Stimulated activated CD8-positive, alpha-beta memory T cell treated with anti-CD3 and anti-CD28 coated beads, Interleukin-7, amount 100 ng/mL, for 48 hours (primary cell): ENCODE measurements at places on chromosomes 5 and 9.

DNA sequence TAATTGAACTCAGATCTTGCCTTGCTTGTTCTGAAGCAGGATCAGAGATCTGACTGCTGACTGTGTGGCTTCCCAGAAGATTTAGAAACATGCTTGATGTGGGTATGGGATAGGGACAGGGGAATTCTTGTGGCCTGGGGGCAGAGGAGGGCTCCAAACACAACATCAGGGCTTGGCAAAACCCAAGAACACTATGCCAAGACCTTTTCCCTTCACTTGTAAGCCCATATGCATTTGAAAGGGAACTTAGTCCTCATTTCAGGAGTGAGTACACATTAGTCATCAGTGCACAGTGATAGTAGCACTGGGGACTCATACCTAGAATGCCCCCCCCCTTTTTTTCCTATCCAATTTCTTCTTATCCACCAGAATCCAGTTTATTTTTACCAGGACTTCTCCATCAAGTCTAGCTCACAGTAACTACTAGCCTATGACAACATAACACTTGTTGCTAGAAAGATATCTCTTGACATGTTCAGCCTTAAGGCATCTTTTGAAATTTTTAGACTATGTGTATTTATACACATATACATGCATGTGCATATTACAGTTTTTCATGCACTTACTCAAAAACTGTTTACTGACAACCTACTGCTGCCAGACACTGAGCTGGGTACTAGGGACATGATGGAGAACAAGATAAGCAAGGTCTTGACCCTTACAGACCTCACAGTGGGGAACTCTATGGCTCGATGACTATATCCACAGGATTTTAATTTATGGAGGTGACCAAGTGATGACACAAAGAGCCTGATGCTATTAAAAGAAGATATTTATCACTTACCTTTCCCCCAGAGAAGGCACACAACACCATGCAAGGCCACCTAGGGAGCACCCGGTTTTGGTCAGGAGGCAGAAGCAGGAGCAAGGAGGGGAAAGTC lies 158.3 kb upstream of the MAP3K1 start:
- no peak for DNase-seq

DNA sequence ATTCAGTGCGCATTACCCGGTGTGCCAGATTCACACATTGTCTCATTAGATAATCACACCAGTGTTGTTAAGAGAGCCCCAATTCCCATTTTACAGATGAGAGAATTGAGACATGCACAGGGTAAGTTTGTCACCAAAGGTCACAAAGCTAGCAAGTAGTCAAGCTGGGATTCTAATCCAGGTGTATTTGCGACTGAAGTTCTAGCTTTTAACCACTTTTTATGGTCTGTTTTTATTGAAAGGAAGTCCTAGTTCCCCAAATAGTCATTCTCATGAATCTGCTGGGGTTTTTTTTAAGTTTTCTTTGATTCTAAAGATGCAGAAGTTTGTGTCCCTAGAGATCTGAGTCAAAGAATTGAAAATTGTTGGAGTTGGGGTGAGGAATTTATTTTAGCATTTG lies 136.5 kb downstream of the DPYSL3 start:
- no peak for DNase-seq

GRCh38 chr9:35689542-35690293 lies at the start of gene TPM2:
TSS of gene TPM2 (minus strand) at chr9:35689925. CDS start at chr9:35689817, 108 bp downstream.
- no peak for DNase-seq

DNA sequence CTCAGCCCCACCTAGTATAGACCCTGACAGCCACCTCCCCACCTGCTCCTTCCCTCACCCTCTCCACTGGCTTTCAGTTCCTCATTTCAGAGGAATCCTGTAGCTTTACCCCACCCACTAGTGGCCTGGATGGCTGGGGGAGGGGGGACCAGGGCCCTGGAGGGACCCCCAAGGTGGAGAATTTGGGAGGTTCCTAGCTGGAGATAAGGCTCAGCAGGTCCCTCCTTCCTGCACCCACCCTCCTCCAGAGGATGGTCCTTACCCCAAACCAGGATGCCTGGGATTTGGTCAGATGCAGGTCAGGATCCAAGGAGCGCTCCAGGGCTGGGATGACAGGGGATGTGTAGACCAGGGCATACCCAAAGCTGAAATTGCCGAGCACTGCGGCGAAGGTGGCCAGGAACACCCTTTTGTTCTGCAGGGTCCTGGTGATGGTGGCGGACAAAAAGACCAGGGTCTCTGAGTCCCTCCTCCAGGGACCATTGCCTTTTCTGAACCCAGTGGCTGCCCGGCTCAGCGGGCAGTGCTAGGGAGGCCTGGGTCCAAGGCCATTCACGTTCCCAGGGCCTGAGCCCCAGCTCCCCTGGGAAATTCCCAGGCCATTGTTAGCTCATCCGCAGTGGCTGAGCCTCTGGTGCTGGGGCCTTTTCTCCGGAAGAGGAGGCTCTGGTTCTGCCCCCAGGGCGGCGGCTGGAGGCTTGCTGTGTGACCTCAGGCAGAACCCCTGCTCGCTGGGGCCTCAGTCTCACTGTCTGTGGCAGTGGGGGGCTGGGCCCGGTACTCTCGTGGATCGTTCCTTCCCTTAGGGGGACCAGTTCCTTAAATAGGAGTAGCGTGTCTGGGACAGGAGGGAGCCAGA lies 678 bp downstream of the SLC2A6 start:
- DNase-seq, result no peak

DNA sequence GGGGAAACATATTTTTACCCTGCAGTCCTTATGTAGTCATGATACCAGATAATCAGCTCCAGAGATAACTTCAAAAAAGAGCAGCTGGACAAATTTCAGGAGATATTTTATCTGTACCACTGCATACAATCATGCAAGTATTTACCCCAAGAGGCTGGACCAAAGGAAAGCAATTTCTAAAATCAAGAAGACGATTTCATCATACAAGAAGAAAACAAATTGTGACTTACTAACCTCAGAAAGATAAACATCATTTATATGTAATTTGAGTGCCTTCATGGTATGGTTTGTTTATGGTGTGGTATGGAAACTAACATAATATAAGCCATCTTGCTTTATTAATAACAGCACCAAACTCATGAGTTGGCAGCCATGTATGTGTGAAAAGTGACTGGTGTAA lies 603.6 kb downstream of the PSAT1 start:
- no peak for DNase-seq

DNA sequence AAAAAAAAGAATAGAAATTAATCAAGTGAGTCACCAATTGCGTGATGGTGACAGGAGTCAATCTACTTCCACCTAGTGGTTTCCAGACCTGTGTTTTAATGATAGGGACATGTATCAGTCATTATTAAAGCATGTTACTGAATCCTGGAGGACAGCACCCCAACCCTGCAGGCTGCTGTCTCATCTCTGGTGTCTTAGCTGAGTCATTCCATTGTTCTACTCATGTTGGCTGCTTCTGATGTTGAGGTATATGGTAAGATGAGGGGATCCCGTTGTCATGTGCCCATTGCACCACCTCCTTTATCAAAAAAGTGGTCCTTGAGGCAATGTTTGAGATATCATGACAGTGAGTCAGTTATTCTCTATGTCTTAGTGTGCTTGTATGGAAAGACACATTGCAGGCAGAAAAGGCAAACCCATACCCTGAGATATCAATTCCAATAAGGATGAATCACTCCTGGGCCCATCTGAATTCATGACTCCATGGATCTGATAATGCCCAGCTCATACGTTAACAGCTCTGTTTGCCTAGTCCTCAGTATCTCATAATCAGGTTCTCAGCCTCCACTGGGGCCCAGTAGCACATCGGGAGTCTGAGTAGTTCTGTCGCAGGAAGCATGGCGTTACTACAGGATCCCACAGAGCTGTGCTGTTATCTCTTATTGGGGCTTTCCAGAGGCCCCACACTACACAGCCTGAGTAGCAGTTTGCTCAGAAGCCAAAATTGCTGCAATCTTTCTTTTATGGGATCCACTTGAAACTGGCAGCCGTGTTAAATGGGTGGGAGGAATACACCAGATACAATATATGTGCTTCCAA lies 31.2 kb downstream of the HMGCS1 start:
- DNase-seq, result no peak

GRCh38 chr9:133349965-133350616 lies 2.1 kb downstream of the RPL7A start:
- DNase-seq, result no peak

- DNase-seq, result no peak
These were observed 294.6 kb upstream of the PUM3 start for GRCh38 chr9:3138231-3139229.

DNA sequence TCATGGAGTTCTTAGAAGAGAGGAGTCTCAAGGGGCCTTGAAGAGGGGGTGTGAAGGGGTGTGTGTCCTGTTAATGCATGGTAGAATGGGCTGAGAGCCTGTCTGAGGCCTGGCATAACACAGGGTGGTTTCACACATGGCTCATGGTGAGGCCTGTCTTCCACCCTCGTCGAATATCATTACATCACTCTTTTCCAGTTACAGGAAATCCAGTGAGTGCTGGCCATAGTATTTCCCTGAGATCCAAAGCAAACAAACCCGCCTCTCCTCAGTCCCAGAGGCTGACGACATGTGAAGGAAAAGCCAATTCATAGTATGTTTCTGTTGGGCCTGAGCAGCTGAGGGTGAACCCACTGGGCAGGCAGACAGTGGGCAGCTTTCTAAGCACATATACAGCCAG lies 159.4 kb upstream of the NR3C1 start:
- no peak for DNase-seq

DNA sequence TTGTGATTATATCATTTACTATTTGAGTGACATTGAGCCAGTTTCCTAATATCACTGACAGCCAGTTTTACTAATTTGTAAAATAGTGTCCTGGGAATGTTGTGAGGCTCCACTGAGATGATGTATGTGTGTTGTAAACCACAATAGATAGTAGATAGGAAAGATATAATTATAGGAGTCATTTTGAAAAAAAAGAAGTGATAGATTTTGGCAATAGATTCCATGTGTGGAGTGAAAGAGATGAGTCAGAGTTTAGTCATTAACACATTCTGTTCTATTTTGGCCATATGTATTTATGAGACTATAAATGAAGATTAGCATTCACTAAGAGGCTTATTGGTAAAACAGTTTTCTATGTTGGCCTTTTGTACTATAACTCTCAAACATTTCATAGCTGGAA lies 388.2 kb downstream of the FAM170A start:
- no peak for DNase-seq

DNA sequence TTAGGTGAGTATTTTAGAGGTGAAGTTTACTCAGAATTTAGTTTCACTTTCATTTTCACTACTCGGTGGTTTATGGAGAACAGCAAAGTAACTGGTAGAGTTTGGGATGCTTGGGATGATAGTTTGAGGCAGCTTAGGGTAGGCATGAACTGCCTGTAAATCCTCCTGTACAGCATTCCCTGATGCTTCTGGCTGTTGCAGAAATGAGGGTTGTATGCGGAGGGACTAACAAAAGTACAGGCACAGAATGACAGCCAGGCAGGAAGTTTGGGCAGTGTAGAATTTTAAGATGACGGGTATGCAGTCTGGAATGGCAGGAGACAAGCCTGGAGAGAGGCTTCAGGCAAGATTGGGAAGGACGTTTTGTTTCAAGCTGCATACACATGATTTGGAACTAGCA lies 48.0 kb upstream of the FAM120AOS start:
- no peak for DNase-seq

GRCh38 chr9:98146101-98146991 lies 27.3 kb upstream of the TRIM14 start:
- no peak for DNase-seq

- DNase-seq, result no peak
These were observed 216.8 kb upstream of the RFX3 start for GRCh38 chr9:3742586-3742985.

DNA sequence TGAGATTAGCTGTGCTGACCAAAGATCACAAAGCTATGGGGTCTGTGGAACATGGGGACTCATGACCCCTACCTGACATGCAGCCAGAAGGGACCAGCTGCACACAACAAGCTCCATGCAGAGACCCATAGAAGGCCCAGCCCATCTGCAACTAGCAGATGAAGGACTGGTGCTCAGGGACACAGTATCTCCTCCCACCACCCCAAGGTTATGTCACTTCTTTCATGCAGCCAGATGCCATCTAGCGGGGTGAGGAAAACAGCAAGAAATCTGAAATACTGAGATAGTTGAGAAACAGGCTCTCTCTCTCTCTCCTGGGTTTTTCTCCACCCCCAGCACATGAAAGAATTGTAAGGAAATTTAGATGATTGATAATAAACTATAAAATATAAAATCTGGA lies 161.3 kb upstream of the DAPK1 start:
- DNase-seq, result no peak

- no peak for DNase-seq
These were observed 82.8 kb downstream of the CAAP1 start for GRCh38 chr9:26809795-26810194.
